ENCODE measurements at places on chromosomes 4 and X.

DNA sequence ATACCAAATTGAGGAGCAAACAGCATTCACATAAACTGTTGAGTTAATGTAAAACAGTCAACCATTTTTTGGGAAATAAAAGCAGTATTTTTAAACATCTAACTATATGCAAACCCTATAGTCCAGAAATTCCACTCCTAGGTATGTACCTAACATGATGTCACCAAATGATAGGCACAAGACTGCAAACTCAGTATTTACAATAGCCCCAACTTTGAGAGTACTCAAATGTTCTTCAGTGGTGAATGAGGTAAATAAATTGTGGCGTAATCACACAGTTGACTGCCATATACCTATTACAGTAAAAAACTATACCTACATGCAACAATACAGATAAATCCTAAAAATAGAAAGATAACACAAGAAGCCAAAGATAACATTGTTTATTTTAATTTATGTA is 1243.8 kb upstream of the ADGRL3 start:
- DNase-seq = no peak

GRCh38 chr4:6448476-6449170 is 23.8 kb downstream of the PPP2R2C start:
- DNase-seq = no peak

DNA sequence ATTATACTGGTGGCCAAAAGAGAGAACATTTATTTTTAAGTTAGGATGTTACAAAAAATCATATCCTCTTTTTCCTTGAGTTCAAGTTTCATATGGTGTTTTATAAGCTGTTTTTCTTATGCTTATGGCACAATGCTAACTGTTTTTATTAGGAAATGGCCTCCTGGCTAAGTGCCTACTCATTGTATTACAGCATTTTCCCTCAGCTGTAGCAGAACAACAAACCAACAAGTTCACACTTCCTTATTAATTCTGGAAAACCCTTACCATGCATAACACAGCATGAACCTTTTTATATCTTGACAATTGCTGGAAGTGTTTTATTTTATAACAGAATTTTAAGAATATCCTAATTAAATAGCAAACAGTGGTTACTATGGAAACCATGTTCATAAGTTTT is 165.8 kb downstream of the GASK1B start:
- DNase-seq = no peak

DNA sequence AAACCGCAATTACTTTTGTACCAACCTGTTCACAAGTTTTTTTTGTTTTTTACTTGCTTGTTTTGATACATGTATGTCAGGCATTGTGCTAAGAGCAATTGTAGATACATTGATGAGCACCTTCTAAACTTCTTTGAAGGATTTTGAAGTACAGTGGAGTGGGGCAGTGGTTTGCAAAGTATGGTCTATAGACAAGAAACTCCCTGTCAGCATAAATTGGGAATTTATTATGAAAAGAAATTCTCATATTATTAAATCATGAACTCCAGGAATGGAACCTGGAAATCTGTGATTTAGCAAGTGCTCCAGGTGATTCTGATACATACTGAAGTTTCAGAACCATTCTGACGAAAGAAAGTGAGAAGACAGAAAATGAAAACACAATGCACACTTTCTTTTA is 733.4 kb downstream of the C4orf33 start:
- DNase-seq = no peak

DNA sequence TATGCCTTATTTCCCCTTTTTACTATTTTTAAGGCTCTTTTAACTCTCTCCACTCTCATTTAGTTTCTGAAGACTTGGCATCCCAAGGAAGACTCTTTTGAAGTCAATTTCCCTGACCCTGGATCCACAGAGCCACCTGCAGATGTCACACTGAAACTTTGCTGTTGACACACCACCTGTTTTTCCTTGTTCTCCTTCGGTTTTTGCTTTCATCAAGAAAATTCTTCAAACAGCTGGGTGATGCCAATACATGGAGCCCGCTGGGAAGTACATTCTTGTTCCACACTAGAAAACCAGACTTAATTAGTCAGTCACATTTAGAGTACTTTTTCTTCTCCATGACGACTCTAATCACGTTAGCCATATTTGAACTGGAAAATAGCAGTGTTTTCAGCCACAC is 293.9 kb downstream of the PDGFC start:
- DNase-seq = no peak

GRCh38 chrX:49101629-49101984 is 21.9 kb upstream of the WDR45 start:
- no peak for DNase-seq

GRCh38 chrX:154029439-154029838 is 9.7 kb upstream of the IRAK1 start:
- no peak for DNase-seq

GRCh38 chr4:25013756-25014661 is 16.7 kb downstream of the LGI2 start:
- no peak for DNase-seq

- DNase-seq = no peak
Measured at GRCh38 chr4:174340714-174341113, 57.0 kb downstream of the CEP44 start.

GRCh38 chr4:113935190-113935589 is 44.3 kb downstream of the ARSJ start:
- DNase-seq = no peak

GRCh38 chrX:46258356-46258755 is 286.9 kb downstream of the ZNF674 start:
- no peak for DNase-seq
